Activated CD4-positive, CD25-positive, alpha-beta regulatory T cell (primary cell): ENCODE measurements at places on chromosomes 5 and 9.

GRCh38 chr9:112334432-112334841 lies 1.0 kb upstream of the PTBP3 start:
- no peak for DNase-seq

GRCh38 chr9:70614786-70615463 lies 200.5 kb upstream of the KLF9 start:
- no peak for DNase-seq

DNA sequence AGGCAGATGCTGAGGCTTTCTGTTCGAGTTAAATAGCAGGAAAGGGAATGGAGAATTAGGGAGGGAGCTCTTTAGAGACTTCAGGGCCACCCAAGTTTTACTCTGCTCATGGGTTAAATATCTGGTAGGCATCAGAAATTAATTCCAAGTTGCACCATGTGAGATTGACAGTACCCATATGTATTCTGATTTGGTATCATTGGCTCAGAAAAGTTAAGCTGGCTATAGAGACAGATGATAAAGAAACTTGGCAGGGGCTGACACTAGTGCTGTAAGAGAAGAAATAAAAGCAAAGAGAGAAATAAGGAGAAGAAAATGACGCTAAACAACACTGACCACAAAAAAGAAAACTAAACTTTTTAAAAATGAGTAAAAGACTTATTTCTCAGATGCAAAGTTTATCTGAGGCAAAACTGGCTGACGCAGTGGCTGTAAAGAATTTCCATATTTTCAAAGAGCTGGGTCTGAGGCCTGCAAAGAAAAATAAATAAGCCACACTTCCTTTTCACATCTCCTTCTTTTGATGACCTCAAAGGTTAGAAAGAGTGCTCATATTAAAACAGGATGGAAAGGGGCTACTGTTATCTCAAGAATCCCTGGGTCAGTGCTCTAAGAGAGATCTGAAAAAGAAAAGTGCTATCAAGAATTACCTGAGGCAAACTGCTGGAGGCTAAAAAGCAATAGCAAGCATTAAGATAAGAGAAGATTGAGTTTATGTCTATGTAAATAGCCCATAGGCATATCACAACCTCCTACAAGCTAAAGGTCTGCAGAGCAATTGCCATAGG lies 399.0 kb upstream of the MEF2C start:
- no peak for DNase-seq

- DNase-seq, result no peak
These were observed 9.9 kb downstream of the MYOZ3 start for GRCh38 chr5:150670948-150671310.
